ENCODE measurements at places on chromosomes 2 and 18. TPM values are rescaled to one million over a fixed set of nuclear protein-coding genes. Genes with fewer than 3 reads are reported as not detected.

DNA sequence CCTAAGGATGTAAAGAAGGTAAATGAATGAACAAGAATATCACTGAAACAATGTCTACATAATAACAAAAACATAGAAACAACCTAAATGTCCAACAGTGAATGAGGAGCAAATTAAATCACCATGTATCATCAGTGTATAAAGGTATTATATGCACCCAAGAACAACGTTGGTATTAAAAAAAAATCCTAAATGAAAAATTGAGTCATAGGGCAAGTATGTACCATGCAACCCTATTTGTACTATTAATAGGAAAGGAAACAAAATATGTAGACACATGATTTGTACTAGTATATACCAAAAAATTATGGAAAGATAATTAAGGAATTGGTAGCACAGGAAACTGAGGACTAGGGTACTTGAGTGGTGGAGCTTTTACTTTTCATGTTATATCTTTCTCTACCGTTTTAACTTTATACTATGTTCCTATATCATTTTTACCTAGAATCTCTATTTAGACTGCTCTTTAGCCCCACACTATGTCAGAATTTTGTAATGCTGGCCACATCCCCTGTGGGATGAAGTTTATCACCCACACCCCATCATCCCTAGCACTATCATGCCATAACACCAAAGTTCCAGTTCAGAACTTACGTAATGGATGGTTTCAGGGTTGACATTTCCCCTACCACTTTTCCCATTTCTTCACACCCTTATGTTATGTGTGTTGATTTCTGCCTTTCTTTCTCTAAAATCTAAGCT lies 25.6 kb downstream of the IKZF2 start:
- no peak for DNase-seq

DNA sequence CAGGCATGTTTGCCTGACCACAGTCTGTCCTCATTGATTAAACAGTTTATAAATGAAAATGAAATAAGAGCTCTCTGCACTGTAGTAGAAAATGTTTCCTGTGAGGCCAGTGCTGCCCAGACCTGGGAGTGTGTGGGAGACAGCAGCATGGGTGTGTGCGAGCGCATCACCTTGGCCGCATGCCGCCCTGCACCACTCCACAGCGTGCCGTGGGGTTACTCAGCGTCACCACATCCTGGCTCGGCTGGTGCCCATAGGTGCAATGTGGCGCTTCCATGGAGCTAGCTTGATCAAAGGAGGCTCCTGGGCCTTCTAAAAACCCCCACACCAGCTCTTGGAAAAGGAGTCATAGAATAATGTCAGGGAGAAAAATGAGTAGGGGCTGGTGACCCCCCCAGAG lies 76.0 kb upstream of the EPC2 start:
- DNase-seq, result no peak

DNA sequence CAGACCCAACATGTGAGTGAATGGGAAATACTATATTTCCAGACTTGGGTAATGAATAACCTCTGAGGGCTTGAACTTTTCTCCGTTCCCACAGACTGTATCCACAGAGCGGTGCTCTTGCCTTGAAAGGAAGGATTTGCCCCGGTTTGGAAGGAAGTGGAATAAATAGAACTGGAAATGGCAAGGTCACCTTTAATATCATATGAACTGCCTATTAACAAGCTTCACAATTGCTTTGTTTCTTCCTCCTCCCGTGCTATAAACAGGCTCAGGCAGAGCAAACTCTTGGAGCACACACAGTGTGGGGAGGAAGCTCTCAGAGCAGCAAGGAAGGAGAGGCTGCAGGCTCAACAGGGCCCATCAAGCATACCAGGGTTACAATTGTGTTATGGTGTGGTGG lies 28.5 kb upstream of the DARS1 start:
- DNase-seq, result no peak

Gene SYT4
- total RNA-seq, result 1.2 TPM

DNA sequence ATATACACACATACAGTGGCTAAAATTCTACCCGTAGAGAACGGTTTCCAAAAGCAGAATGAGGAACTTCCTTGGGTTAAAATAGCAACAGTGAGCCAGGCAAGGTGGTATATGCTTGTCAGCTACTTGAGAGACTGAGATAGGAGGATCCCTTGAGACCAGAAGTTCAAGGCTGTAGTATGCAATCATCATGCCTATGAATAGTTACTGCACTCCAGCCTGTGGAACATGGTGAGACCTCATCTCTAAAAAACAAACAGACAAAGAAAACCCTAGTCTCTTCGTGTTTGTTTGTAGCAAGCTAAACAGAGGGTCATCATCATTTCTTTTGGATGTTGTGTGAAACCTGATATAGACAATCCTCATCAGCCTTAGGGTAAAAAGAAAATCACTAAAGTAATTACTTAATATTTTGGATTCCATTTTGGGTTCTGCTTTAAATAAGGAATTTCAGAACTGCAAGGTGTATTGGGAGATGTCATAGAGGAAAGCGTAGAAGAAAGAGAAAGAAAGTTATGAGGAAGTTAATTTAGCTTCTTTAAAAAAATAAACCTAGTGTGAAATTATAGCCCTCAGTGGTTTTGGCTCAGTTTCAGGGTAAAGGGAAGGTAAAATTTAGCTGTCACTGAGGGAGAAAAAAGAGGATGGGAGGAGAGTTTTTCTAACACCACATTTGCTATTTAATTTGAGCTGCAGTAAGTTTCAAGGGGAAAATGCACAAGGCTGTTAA lies 46.5 kb downstream of the PLEK start:
- no peak for DNase-seq

GRCh38 chr18:37567061-37567993 lies 1.7 kb upstream of the CELF4 start:
- DNase-seq, result no peak

GRCh38 chr2:17959356-17959755 lies 80.9 kb downstream of the KCNS3 start:
- no peak for DNase-seq

Gene ALK
- total RNA-seq, result 0.08 TPM

DNA sequence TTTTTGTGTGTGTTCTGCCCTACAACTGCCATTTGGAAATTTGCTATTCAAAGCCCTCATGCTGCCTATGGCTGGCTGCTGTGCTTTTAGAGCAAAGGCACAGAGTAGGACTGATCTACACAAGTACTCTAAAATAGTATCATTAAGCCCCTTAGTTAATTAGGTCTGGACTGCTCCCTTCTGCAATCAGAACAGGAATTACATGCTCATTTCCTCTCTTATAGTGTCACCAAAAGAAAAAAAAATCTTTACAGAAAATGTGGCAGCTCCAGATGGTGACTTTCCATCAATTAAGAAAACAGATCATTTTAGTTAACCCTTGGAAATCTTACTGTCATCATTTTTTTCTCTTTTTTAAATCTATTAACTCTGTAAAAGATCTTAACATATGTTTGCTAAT lies 337.5 kb downstream of the RIT2 start:
- no peak for DNase-seq

- DNase-seq, result no peak
Observed at GRCh38 chr2:8998418-8999101, 4.9 kb downstream of the MBOAT2 start.

Measured in Right ventricle myocardium inferior (tissue), 1 donor.